ENCODE measurements at places on chromosomes 13 and 19.

DNA sequence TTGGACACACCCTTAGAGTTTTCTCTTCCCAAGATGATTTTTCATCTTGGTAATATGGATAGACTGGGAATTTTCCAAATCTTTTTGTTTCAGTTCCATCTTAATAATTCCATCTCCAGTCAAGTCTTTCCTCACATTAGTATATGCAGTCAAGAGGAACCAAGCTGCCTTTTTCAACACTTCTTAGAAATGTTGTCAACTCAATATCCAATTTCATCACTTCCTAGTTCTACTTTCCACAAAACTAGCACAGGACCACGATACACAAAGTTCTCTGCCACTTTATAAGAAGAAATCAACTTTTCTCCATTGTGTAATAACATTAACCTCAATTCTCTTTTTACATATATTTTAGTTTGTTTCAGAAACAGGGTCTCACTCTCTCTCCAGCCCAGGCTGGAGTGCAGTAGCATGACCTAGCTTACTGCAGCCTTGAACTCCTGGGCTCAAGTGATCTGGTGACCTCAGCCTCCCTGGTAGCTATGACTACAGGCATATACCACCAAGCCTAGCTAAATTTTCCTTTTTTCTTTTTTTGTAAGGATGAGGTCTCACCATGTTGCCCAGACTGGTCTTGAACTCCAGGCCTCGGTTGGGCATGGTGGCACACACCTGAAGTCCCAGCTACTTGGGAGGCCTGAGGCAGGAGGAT, 15.5 kb downstream of the ZNF443 start:
- DNase-seq = no peak

GRCh38 chr19:16406356-16406755, 65.4 kb downstream of the EPS15L1 start:
- no peak for DNase-seq

GRCh38 chr13:73765651-73766384, 368.4 kb downstream of the KLF12 start:
- DNase-seq = peak; percentile 58

DNA sequence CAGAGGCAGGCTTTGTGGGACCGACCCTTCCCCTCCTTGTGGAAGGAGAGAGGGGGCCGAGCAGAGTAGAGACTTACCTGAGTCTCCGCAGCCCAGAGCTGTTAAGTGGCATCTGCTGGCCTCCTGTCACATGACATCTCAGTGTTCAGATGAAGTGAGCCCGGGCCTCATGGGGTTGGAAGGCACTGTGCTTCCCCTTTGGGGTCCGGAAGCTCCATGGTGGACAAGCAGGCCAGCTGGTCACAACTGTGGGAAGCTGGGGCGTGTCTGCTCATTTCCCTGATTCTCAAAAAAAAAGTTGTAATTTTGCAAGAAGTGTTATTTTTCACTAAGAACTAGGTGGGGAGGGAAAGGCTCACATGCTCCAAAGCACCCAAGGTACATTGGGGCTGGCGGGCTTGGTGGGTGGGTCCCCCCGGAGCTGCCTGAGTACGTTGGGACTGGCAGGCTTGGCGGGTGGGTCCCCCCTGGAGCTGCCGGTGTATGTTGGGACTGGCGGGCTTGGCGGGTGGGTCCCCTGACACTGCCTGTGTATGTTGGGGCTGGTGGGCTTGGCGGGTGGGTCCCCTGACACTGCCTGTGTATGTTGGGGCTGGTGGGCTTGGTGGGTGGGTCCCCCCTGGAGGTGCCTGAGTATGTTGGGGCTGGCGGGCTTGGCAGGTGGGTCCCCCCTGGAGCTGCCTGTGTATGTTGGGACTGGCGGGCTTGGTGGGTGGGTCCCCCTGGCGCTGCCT, 18.2 kb upstream of the DCUN1D2 start:
- DNase-seq = no peak

- DNase-seq = no peak
Observed at GRCh38 chr13:76596216-76596615, 290.0 kb downstream of the KCTD12 start.

DNA sequence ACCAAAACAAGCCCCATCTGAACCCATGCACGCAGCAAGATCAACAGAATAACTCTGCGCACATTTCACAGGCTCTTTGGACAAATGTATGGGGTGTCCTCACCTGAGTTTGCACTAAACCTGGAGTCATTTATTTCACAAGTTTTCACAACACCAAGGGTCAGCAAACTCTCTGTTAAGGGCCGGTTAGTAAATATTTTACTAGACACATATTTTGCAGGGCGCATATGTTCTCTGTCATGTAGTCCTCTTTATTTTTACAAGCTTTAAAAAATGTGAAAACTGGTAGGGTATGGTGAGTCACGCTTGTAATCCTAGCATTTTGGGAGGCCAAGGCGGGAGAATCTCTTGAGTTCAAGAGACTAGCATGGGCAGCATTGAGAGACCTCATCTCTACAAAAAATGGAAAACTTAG, 45.5 kb upstream of the DPRX start:
- no peak for DNase-seq

- DNase-seq = no peak
Observed at GRCh38 chr13:29909081-29909730, 58.8 kb upstream of the UBL3 start.

GRCh38 chr19:11337080-11337479, 2.4 kb downstream of the RAB3D start:
- DNase-seq = no peak

DNA sequence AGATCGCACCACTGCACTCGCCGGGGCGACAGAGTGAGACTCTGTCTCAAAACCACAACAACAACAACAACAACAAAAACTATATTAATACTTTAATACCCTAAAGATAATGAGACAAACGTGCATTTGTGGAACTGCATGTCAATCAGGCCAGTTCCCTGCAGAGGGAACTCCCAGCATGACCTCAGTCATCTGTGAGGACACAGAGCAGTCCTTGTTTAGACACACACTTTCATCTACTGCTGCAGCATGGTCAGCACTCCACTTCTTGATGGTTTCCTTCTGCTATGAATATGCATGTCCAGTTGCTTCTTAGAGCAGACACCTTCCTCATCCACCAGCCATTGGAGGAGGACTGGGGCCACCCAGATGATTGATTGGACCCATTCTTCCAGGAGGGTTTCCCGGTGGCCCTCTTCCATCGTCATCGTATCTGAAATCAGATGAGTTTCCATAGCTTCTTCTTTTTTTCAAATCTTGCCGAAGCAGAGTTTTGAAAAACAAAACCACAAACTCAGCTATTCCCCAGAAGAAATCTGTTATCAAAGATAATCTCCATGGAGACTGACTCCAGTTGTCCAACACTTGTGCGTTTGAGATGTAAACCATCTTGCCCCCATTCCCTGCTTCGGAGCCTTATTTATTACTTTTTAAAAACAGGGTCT, 26.5 kb downstream of the ZNF607 start:
- no peak for DNase-seq

GRCh38 chr13:20175907-20176652, 15.2 kb upstream of the GJA3 start:
- no peak for DNase-seq

DNA sequence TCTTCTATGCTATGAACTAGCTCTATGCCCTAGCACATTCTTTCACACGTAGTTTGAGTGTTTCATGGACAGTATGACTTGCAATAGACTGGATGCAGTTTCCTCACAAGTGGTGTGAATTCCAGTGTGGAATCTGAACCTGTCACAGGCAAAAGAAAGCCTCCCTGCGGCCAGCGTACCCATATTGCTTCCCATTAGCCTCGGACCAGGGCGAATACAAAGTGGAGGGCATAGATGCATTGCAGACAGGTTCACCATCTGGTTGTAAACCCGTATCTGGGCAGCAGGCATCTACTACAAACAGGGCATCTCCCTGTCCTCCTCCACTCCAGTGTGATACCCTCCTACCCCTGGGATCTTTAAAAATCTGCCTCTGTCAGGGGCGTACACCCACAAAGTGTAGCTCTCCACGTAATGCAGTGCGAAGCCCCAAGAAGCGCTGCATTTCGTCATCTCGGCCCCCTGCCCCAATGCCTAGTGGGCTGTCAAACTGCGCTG, 1.4 kb upstream of the CIC start:
- no peak for DNase-seq

DNA sequence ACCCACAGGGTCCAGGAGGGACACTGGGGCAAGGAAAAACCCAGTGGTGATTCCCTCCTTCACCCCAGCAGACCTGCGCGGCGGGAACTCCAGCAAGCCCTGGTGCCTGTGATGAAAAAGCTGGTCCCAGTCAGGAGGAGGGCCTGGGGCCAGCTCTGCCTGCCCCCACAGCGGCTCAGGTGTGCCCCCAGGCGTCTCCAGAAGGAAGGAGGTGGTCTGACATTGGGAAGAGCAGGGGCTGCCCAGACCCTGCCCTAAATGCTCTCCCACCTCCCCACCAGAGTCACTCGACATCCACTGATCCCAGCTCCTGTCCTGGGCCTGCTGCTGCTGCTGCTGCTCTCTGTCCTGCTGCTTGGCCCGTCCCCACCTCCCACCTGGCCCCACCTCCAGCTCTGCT, 6.2 kb downstream of the PTH2 start:
- no peak for DNase-seq

GRCh38 chr13:42497798-42498197, 76.2 kb upstream of the TNFSF11 start:
- peak; percentile 4 for DNase-seq

DNA sequence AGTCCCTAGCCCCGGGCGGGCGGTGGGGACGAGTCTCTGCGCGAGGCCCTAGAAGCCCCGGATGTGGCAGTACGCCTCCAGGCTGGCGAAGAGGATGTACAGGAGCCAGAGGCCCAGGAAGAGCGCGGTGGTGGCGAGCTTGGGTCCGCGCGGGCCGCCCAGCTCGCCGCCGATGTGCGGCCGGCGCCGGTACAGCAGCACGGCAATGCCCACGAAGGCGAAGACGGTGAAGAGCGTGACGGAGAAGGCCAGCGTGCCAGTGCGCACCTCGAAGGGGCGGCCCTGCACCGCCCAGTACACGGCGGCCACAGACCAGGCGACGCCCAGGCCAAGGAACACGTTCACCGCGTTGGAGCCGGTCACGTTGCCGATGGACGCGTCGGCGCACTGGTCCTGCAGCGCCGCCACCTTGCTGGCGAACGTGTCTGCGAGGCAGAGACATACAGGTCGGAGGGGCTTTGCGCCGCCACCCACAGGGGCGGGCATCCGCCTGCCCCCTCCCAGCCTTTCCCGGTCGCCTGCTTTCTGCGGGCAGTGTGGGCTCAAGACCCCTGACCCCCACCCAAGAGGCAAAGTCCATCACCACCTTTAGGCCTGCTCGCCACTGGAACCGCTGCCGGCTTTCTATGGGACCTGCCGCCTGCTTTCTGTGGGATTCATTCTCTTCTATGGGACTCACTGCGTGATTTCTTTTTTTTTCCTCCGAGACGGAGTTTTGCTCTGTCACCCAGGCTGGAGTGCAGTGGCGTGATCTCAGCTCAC, 10.9 kb upstream of the MEIS3 start:
- DNase-seq = no peak

GRCh38 chr19:2327773-2328400, 499 bp downstream of the LSM7 start:
- DNase-seq = peak; percentile 46

GRCh38 chr19:38649305-38650171, 2.1 kb downstream of the ACTN4 start:
- DNase-seq = no peak

GRCh38 chr13:111460548-111461444, 140.4 kb downstream of the TEX29 start:
- no peak for DNase-seq

DNA sequence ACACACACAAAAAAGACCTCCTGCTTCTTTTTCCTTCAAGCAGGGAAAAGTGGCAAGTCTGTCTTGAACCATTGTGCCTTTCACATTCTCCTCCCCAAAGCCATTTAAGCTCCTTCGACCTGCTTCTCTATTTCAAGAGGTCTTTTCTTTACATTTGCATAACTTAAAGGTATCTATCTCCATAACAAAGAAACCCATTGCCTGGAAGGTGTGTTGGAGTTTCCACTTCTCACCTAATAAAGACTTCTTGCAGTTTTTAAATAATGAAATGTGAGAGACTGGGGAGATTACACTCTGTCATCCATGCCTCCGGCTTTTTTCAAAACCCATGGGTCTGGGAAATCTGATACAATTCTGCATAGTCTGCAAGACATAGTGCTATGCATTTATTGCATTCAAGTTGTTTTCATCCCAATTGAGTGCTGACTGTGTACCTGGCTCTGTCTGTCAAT, 41.8 kb upstream of the NBEA start:
- no peak for DNase-seq

DNA sequence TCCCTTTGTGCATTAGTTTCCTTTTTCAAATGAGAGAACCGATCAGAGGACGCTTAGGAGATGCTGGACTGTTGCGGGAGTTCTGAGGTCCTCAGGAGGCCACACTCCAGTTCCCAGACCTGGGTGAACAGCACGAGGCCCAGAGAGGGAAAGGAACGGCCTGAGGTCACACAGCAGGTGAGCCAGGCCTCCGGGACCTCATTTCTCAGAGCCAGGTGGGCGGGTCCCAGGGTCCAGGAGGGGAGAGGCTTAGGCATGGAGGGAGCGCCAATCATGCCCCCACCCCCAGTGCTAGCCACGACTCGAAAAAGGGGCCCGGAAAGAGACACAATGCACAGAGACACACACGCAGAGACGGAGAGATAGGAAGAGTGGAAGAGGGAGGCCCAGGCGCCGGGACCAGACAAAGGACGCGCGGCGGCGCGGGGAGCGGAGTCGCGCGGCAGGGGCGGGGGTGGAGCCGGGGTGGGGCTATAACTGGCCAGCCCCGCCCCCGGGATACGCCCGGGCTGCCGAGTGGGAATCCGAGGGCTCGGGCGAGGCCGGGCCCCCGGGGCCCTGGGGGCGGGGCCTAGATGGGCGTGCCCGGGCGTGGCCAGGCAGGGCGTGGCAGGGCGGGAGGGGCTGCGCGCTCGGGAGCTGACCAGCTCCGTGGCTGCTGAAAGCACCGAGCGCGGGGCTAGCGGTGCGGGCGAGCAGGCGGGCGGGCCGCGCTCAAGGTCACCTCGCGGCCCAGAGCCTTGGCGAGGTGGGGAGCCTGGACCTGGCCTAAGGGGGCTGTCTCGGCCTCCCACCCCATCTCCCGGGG, 1.6 kb downstream of the ELAVL3 start:
- no peak for DNase-seq
